DMS 273 treated with DMSO at 0.1 percent for 48 hours (cell line): ENCODE measurements at places on chromosomes 12 and 14.

DNA sequence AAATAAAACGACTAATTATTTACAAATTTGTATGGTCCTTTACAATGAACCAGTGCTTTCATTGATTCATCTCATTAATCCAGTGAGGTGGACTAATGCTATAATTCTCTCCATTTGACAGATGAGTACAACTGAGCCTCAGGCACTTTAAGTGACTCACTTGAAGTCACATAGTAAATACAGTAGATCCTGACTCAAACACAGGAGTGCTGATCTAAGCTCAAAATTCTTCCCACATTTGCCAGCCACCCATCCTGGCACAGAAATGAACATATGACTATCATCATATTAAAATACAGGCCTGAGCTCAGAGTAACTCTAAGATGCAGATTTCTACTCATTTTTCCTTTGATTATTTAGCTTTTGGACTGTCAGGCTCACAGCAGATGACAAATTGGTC is 30.6 kb downstream of the SLC16A7 start:
- no peak for DNase-seq

DNA sequence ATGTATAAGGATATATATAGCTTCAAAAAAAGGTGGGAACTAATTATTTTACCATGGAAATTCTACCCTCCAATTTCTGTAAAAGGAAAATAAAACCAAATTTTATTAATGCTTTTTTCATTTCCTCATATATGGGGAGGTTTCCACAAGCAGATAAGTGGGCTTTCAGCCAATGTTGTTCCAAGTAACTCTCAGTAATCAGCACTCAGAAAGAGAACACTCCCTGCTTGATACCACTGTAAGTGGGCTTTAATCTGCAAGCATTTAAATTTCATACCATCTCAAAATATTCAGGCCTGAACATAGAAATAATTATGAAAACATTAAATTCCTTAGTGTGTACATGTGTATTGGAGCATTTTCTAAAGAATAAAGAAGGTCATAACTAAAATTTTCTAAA is 827.6 kb downstream of the C12orf50 start:
- DNase-seq = no peak

- DNase-seq = no peak
Measured at GRCh38 chr12:51090705-51091229, 7.4 kb upstream of the CSRNP2 start.

DNA sequence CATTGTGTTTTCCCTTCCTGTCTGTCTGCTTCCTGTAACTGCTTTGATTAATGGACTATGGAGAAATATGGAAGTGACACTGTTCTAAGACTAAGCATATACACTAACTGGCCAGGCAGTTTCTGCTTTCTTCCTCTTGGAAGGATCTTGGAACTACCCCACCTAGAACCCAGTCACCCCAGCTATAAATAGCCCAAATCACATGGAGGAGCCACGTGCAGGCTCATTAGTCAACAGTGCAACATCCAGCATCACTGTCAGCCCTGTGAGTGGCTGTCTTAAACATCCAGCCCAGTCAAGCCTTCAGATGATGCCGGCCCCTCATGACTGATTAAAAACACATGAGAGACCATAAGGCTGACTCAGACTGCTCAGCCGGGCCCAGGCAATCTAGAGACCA is 39.2 kb downstream of the BCAT1 start:
- no peak for DNase-seq

GRCh38 chr14:23143911-23144310 is 24.9 kb upstream of the CEBPE start:
- DNase-seq = no peak

GRCh38 chr12:92786045-92786444 is 83.3 kb downstream of the PLEKHG7 start:
- no peak for DNase-seq

GRCh38 chr14:60094306-60094897 is 2.7 kb downstream of the PCNX4 start:
- no peak for DNase-seq

DNA sequence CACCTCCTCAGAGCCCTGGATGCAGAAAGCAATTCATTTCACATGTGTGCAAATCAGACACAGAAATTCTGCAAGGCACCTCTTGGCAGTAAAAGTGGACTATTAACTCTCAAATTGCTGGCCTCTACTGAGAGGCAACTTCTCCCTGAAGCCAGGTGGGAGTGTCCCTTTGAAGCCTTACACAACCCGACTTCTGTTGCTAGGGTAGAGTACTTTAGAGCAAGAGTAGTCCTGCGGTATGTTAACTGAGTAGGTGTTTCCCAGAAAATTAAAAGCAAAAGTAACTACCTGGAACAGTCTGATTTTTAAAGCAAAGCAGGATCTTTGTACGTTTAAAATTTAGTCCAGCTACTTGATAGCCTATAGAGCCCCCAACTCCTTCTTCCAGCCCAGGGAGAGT is 483.4 kb downstream of the DIO2 start:
- no peak for DNase-seq

DNA sequence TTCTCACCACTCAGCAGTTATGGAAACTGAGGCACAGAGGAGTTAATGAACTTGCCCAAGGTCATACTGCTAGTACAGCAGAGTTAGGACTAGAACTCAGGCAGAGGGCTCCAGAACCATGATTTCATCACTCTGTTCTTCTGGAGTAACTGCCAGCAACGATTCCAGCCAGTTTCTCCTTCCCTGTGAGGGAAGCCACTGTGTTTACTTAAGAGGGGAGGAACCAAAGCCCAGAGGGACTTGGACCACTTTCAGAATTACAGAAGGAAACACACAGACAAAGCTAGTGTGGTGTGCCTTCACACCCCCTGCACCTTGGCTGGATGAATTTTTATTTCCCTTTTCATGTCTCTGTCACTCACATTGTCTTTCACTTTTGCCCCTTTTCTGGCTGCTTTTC is 398.2 kb downstream of the DPF3 start:
- no peak for DNase-seq

DNA sequence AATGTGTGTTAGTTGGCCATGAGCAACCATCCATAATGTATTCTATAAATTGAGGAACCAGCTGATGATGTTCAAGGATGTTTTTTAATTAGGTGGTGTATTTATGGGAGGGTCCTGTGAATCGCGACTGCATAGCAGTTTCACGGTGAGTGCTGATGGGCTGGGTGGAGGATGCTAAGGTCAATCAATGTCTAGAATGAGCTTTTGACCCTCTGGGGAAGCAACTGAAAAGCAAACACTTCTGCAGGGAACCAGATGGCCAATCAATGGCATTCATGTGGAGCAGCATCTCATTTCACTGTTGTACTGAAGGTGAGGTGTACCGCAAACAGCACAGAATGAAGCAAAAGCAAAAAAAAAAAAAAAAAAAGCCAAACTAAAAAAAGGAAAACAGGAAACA is 676.1 kb upstream of the TMEM132C start:
- no peak for DNase-seq

- DNase-seq = no peak
Measured at GRCh38 chr12:49982246-49983087, 9.7 kb downstream of the AQP6 start.

GRCh38 chr12:75334384-75335030 is at the start of gene GLIPR1L1:
Gene GLIPR1L1 (plus strand): TSS chr12:75334670. CDS start chr12:75334729, 59 bp downstream.
- no peak for DNase-seq

DNA sequence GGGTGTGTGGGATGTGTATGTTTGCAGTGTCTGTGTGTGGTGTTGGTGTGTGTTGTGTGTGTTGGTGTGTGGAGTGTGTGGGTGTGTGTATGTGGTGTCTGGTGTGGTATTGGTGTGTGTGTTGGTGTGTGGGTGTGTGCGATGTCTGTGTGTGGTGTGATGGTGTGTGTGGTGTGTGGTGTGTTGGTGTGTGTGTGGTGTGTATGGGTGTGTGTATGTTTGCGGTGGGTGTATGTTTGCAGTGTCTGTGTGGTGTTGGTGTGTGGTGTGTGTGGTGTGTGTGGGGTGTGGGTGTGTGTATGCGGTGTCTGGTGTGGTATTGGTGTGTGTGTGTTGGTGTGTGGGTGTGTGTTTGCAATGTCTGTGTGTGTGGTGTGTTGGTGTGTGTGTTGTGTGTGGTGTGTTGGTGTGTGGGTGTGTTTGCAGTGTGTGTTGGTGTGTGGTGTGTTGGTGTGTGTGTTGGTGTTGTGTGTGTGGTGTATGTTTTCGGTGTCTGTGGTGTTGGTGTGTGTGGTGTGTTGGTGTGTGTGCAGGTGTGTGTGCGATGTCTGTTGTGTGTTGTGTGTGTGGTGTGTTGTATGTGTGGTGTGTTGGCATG is 15.7 kb downstream of the MLXIP start:
- DNase-seq = no peak

GRCh38 chr14:103155826-103156394 is 32.6 kb downstream of the TNFAIP2 start:
- no peak for DNase-seq

- DNase-seq = no peak
Measured at GRCh38 chr12:14514154-14514842, 53.4 kb downstream of the PLBD1 start.

DNA sequence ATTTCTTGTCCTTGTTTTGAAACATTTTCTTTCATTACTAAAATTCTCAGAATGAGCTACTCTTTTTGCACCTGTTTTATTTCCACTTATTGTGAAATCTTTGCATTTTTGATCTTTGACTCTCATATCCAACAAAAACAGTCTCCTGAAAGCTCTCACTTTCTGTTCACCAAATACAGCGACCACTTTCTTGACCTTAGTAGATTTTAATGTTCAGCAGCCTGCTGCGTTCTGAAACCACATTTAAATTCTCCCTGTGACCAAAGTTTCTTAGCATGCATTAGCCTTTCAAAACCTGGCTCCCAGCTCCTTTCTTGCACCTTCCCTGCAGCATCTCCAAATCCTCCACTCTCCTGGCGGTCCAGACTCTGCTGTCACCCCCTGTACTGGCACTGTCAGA is 404.4 kb upstream of the PDE3A start:
- DNase-seq = no peak

- DNase-seq = peak; percentile 46
Measured at GRCh38 chr14:51653079-51653774, 1.5 kb downstream of the FRMD6 start.

- DNase-seq = no peak
Measured at GRCh38 chr12:115528466-115528865, 749.0 kb downstream of the MED13L start.

DNA sequence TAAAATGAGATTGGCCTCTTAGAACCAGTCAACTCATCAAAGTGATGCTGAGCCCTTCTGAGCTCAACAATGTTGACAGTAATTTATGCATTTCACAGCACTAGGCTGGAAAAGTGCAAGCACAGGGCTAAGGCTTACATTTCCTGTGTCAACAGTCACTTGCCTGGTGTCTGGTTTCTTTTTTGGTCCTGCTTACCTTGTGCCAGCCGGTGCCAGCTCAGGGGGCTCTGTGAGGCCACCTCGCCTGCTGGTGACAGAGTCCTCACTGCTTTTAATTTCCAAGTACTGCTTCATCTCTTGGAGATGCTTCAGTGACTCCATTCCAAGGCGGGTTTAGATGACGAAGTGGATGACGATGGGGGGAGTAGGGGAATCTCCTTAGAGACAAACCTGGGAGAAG is 53.1 kb upstream of the KCNA1 start:
- DNase-seq = no peak

- no peak for DNase-seq
Measured at GRCh38 chr14:71590131-71590530, 342.1 kb upstream of the RGS6 start.
